ENCODE measurements at places on chromosomes 7 and 10.

GRCh38 chr10:71127773-71128172 lies 84.6 kb upstream of the UNC5B start:
- DNase-seq, result no peak

GRCh38 chr7:30505174-30505697 lies 607 bp upstream of the GGCT start:
- DNase-seq, result no peak

- no peak for DNase-seq
These were observed 75.6 kb upstream of the NRBF2 start for GRCh38 chr10:63057509-63057908.

GRCh38 chr10:53003094-53003493 lies 230.5 kb upstream of the MBL2 start:
- no peak for DNase-seq

DNA sequence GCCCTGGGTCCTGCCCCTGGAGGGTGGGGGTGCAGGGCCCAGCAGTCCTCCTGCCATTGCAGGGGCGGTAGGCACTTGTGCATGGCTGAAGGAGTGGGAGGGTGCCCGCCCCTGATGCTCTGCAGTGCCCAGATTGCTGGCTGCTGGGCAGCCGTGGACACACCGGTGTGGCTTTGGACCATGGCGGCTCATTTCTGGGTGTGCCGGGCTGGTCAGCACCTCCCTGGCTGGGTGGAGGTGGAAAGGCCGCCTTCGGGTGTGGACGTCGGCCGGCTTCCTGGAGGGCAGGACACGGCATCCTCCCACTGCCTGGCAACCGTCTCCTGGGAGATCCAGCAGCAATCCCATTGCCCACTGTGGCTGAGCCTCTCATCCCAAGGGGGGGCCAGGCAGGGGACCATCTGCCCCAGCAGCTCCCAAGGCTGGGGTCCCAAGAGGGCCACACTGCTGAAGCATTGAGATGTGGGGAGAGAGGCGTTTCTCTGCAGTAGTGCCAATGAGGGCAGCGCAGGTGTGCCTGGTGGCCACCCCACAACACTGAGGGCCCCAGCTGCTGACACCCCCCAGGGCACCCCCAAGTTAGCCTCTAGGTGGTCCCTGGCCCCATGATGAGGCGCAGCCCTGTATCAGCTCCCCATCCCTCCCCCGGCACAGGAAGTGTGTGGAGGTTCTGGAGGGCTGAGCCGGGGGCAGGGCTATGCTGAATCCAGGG lies 12.9 kb downstream of the TTYH3 start:
- DNase-seq, result no peak
